NCI-H1105 treated with DMSO at 0.1 percent for 48 hours (cell line): ENCODE measurements at places on chromosomes 3 and 15.

DNA sequence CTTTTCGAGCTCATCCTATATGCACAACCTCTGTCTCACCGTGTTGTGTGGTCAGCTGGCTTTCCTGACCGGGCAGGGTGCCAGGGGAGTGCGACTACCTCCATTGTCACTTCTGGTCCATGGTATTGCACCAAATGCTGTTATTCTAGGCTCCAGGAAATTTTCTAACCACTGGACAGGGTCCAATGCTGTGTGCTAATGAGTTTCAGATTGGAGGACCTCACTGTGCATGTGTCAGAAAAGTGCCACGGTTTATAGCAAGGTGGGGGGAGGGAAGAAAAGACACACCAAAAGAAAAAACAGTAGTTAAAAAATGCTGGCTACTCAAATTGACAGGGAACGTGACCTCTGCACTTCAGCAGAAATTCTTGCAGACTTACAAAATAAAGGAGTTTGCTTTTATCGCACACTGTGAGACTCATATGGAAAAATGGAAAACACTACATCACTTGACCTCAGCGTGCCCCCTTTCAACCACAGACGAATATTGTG, 480.1 kb downstream of the FOXP1 start:
- peak; percentile 63 for DNase-seq

DNA sequence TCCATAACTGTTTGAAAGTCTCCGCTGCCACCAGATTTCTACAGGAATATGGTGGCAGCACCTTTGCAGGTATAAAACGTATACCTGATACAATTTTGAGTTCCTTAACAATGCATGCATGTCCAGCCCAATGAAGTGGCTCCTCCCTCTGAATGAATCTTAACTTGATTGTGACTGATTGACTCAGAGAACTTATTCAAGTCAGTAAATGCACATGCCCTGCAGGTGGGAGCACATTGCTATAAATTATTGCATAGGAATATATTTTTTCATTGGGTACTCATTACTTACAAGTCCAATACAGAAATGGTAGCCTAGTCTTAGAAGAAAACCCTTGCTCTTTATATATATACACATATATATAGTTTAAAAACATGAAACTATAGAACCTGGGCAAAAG, 259.3 kb downstream of the BBX start:
- no peak for DNase-seq

DNA sequence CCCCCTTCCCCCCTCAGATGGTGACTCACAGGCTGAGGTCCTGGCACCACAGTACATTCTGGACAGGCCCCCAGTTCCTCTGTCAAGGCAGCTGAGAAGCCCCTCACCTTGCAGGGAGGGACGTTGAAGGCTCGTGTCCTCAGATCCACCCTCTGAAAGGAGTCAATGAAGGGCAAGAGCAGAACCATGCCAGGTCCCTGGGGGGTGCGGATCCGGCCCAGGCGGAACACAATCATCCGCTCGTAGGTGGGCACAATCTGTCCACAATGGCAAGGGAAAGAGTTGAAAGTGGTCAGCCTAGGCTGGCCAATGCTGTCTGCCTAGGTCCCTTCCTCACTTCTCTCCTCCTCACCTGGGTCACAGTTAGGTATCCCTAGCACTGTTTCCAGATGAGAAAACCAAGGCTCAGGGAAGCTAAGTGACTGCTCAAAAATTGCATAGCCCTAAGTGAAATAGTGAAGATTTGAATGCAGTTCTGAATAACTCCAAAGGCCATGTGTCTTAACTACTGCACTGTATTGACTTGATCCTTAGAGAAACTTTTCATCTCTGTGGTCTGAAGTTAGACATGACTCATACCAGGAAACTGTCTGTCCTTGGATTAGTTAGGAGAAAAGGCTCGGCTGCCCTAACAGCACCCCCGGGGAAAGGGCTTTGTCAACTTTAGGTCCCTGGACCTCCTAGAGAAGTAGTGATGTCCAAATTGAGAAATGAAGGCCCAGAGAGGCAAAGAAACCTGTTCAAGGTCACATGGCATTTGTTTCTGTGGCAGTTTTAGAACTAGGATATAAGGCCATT, 2.9 kb downstream of the STOML1 start:
- DNase-seq: no peak

DNA sequence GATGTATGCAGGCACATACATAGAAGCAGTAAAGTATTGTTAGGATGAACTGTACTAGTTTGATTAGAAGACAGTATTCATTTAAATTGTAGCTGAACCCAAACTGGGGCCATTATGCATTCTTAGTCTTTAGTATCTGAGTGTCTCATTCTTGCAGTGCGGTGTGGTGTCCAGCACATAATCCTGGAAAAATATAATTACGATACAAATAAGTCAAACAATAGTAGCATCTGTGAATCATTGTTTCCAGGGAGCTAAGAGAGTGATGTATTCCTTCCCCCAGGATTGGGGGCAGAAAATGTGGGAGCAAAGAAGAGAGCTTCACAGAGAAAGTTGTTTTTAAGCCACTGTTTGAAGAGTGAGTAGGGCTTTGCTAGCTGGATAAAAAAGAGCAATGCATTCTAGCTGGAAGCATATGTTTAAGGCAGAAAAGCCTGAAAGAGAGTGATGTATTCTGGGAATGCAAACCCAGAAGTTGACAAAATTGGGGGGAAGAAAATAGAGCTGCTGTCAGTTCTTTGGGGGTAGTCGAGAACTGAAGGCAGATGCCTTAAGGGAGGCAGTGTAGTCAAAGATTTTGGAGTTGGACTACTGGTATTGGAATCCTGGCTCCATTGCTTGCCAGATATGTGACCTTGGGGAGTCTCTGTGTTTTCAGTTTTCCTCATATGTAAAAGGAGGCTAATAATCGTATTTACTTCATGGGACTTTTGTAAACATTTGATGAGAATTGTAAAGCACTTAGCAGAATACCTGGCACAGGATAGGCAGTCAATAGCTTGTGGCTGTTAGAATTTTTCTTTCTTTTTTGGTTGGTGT, 14.1 kb downstream of the SLMAP start:
- DNase-seq: no peak

DNA sequence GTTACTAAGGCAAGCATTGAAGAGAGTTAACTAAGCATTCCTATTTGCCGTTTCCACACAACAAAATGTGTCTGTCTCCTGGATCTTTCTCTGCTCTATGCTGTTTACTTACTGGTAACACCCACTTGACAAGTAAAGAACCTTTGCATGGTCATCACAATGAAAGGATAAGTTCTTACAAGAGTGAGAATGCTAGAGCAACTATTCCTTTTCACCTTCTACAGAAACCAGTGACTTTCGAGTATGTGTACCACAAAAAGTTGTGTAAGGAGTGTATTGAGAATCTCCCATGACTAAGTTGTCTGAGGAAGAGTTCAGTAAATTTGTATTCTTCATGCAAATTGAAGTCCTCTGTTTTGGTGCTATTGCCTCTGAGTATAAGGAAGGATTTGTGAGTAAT, 10.8 kb downstream of the TIPARP start:
- no peak for DNase-seq

DNA sequence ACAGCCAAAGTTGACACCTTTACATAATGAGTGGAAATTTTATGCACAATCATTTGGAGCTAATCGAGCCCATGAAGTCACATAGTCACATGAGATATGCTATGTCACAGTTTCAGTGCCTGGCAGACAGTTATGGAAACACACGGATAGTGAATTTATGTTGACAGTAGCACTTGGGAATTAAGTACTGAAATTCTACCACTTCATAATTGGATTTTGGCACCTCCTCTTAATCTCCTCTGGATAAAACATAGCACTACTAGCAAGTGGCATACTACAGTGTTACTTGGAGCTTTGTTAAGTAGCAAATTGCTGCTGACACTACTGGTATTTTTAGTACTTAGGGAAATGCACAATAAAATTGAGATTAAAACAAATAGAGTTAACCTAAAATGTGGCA, 1679.4 kb downstream of the OTOL1 start:
- no peak for DNase-seq

DNA sequence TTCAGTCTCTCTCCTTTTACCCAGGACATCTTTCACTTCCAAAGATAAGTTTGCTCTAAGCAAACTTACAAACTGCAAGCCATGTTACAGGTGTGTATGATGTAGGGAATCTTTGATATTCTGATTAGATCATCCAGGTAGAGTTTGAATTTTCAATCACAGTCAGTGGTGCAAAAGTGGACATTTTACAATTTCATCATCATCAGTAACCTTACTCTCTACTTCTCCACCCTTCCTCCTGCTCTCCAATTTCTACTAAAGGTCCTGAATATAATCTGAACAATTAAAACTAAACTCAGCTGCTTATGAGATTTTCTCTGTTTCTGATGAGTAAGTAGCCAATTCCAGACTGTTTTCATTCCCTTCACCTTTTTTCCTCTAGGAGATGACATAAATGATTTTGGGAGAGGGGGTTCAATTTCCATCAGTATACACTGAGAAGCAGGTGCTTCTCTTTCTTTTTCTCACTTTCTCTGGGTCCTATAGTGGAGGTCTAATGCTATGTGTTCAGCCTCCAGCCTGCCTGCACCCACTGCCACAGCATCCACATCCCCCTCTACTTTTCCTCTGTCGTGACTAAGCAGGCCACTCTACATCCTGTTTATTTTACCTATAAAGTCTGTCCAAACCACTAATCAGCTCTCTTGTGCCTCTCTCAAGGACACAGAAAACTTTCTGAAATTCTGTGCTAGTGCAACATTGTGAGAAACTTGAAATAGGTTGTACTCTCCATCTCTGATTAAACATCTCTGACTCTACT, 27.6 kb downstream of the SUCNR1 start:
- DNase-seq: no peak

DNA sequence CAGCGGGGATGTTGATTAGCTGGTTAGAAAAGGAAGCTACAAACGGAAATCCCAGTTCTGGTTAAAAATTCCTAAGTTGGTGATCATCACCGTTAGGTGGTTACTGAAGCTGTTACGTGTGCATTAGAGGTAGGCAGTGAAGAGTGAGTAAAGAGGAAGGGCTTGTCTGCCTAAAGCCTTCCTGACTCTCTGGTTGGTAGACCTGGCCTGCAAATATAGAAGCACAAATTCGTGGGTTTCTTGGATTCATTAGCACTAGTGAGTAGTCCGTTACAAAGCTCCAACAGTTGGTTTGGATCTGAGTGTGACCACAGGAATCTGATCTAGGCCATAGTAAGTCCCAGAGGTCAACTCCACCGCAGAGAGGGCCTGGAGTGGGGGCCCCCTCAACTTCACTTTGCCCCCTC, 174.0 kb upstream of the TP63 start:
- DNase-seq: no peak

DNA sequence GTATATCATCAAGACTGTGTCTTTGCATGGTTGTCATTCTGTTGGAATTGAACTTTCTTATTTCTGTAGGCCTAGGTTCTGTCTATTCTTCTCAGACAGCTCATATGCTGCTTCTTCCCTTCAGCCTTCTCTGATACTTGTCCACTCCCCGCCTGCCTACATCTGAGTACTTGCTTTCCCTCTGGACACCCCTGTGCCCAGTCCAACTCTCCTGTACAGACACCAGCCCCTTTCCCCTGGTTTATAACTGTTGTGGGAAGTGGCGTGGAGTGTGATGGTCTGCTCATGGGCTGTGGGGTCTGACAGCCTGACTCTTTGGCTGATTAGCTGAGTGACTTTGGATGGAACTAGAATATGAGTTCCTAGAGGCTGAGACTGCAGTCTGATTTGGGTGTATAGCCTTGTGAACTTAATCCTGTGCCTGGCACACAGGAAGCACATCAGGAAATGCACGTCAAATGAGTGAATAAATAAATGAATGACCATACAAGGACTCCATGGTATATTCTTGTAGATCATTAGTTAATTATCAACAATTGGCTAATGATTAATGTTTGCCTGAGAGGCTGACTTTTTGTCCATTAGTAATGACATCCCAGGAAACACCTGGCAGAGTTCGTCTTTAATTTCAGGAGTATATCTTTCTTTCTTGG, 11.8 kb downstream of the CACNA1D start:
- DNase-seq: no peak

DNA sequence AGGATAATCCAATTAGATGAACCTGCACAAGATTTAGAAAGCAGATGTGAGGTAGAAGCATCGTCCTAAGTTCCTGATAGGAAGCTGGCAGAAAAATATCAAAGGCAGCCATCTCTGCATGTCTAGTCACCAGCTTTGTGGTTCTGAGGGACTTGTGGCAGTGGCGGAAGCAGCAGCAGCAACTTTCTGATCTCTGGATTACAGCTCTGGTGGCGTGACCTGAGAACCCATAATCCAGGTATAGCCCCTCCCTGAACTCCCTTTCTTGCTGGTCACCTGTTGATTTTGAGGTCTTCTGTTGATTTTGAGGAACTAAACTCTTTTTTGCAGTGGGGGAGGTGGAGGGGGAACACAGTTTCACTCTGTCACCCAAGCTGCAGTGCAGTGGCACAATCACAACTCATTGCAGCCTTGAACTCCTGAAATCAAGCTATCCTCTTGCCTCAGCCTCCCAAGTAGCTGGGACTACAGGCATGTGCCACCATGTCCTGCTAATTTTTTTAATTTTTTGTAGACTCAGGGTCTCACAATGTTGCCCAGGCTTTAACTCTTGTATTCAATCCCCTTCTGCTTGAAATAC, 7.9 kb downstream of the FSIP1 start:
- no peak for DNase-seq

DNA sequence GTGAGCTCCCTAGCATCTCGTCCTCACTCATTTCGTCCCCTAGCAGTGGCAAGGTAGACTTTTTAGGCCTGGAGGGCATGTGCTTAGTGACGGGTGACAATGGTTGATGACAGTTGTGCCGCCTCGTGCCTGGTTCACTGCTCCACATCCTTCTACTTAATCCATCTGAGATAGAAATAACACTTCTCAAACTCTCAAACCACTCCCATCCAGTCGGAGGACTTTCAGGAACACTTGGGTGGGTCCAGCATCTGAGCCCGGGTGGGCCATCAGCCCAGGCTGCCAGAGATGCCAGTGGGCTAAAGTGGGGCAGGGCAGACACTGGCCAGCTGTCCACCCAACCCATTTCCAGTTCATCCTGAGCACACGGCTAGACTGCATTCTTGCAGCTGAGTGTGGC, 79.7 kb upstream of the SMAD3 start:
- no peak for DNase-seq

GRCh38 chr3:50248387-50248786, 12.4 kb downstream of the GNAI2 start:
- DNase-seq: no peak

GRCh38 chr3:69149586-69149985, 27.2 kb upstream of the LMOD3 start:
- DNase-seq: no peak

DNA sequence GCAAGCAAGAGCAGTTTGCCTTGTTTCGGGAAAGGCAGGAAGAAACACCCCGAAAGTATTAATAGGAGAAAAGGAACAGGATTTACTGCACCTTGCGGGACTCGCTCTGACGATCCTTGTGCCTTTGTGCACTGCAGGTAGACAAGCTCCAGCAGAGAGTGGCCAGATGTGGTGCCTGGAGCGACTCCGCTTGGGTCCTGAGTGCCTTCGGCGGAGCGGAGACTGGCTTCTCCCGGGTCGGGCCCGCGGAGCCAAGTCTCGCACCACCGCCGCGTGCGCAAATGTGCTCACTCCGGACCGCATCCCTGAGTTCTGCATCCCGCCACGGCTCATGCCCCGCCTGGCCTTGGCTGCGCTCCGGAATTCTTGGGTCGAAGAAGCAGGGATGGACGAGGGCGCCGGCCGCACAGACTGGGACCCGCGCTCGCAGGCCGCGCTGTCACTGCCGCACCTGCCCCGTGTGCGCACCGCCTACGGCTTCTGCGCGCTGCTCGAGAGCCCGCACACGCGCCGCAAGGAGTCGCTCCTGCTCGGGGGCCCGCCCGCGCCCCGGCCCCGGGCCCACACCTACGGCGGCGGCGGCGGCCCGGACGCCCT, 769 bp downstream of the C2CD4A start:
- peak; percentile 56 for DNase-seq

GRCh38 chr15:77988347-77989295, 88.9 kb downstream of the TBC1D2B start:
- no peak for DNase-seq
